Umbilical cord (tissue), 2 donors: ENCODE measurements at places on chromosomes 2 and 18. TPM values are rescaled to one million over a fixed set of nuclear protein-coding genes. Genes with fewer than 3 reads are reported as not detected.

DNA sequence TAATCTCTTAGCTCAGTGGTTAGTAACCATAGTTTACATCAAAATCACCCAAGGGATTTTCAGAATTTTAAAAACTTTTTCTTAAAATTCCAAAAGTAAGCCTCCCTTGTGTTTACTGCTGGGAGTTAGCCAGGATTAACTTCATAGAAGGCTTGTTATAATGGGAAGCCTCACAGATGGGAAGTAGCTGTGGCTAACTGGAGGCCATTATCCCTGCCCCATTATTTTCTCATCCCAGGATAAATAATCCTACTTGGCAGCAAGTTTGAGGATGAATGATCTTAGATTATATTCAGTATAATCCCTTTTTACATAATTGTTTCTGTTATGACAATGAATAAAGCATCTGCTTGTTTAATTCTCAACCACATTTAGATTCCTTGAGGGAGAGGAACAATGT is 25.5 kb downstream of the PLEK start:
- no peak for DNase-seq

DNA sequence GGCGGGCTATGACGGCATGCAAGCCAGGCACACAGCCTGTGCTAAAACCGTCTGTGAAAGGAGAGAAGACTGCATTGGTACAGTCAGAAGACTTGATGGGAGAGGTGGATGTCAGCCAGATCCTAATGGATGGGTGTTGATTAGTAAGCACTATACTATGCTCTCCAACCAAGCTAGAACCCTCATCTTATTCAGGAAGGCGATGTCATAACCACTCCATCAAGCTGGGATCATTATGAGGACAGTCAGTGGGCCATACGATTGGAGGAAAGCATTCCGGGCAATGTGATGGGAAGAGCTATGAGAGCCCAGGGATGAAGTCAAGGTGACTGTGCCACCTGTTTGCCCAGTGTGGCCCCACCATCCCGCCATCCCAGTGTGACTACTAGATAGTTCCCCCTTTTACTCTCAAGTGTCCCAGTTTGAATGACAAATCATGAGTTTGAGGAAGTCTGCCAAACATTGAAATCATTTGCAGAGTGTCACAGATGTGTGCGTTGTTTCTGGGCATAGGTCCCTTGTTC is 66.4 kb downstream of the MRPS9 start:
- DNase-seq, result no peak

TAF4B gene
- total RNA-seq, result 4.3 TPM

CD8A gene
- total RNA-seq, result 10.6 TPM

GRCh38 chr2:58055033-58055786 is 8.6 kb downstream of the VRK2 start:
- no peak for DNase-seq

CLIP4 gene
- total RNA-seq, result 28.6 TPM

GRCh38 chr2:128187032-128187654 is 96.1 kb downstream of the UGGT1 start:
- no peak for DNase-seq

FAM124B gene
- total RNA-seq, result 10.1 TPM
